Cardiac septum (tissue), 1 donor: ENCODE measurements at places on chromosomes 6 and 20. TPM values are rescaled to one million over a fixed set of nuclear protein-coding genes. Genes with fewer than 3 reads are reported as not detected.

GRCh38 chr6:82363428-82364086 lies at the start of gene TPBG:
Gene TPBG (plus strand): TSS chr6:82363817. CDS start chr6:82364962, 1,145 bp downstream.
- DNase-seq: no peak

DNA sequence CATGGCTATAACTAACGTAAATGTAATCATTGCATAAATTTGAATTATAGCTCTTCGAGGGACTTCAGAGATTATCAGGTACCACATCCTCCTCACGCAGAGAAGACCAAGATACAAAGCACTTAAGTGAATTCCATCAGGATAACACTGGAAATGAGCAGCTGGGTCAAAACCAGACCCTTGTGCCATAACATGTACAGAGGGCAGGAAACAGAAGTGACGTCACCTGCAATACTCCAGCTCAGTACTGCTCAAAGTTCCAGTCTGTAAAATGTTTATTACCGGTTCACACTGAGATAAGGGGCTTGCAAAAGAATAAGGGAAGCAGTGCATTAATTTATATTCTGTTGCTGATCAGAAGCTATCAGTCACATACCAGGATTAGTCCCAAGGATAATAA lies 45.8 kb downstream of the RGS17 start:
- DNase-seq: no peak

DNA sequence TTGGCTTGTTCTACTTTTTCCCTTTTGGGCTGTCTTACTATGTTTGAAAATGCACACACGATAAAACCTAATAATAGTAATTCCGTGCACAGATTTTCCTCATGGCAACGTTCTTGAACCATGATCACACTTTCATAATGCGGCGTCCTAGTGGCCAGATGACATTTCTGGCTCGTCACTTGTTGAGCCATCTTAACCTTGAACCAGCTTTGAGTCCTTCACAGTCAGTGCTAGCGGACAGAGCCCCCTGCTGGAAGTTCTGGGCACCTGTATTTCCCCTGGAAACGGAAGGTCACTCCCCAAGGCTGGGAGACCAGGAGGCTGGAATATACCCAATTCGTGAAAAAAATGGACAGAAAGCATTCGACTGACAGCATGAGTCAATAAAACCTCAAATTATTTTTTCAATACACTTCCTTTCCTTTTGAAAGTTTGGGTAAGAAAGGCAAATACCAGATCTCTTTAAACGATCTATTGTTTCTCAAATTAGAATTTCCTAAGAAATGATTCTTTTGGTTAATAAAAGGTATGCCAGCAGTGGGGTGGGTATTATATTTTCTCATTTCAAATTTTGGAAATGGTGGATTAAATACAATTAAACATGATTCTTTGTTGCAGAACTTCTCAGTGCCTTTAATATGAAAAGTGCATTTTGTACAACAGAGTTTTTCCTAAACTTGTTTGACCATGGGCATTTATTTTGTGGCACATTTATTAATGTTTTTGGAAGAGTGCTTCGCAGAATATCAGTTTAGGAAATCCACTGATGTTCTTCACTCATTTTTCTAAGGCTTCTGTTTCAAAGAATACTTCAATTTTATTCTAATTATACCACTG lies 542.3 kb downstream of the QKI start:
- DNase-seq: peak; percentile 89

DNA sequence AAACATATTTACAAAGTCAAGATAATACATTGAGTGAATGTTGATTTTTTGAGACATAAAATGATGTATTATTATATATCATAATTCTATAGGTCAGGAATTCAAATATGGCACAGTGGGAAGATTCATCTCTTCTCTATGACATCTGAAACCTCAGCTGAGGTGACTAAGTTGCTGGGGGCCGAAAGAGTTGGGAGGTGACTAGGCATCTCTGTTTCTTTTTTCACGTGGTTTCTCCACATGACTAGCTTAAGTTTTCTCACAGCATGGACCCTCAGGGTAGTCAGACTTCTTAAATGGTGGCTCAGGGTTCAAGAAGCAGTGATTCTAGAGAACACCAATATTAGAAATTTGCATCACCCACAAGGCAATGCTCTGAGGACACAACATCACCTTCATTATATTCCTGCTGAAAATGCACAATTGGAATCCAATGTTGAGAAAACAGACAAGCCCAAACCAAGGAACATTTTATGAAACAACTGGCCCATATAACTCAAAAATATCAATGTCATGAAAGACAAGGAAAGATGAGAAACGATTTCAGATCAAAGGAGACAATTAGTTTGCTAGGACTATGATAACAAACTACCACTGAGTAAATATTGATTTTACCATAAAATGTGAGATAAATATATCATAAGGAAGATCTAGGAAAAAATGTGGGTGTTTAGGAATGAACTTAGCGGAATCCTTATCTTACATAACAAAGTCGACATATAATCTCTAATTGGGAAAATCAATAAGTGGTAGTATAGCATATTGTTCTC lies 273.3 kb upstream of the IRAK1BP1 start:
- no peak for DNase-seq

DNA sequence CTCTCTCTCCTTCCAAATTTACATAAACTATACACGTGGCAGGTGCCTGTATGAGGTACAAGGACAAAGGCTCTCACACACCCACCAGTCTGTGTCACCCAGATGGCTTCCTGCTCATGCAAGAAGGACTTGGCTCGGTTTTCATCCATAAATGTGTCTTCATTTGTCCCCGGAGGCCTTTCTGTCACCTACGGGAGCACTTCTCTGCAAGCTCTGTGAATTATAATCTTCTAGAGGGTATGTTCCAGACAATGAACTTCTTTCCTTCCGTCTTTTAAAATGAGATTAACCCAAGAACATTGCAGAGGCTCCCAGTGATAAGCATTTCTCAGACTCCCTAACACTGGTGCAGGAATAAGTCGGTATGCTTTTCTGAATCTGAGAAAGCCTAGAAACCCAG lies 123.6 kb downstream of the PTPRT start:
- DNase-seq: no peak

DNA sequence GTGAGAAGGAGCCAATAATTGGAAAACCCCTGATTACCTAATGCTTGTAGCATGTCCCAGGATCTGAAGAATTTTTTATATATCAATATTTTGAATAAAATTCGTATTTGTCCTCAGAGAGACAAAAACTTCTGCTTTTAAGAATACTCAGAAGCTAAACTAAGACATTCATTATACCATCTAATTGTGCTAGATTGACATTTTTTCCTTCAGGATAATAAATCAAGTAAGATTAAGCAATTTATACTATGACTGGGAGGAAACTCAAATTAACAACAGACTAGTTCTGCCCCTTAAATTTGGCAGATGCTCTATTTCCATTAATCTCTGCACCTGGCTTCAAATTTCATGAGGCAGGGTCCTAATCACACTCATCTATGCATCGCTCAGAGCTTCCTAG lies 291.4 kb downstream of the PLCB1 start:
- no peak for DNase-seq

- no peak for DNase-seq
Observed at GRCh38 chr6:163708466-163708865, 293.9 kb downstream of the QKI start.

- no peak for DNase-seq
Observed at GRCh38 chr6:90719321-90720195, 132.7 kb upstream of the MAP3K7 start.

GRCh38 chr20:33658510-33658909 lies 3.6 kb upstream of the C20orf144 start:
- no peak for DNase-seq

GRCh38 chr6:114195631-114196403 lies 147.0 kb downstream of the HS3ST5 start:
- DNase-seq: no peak

DNA sequence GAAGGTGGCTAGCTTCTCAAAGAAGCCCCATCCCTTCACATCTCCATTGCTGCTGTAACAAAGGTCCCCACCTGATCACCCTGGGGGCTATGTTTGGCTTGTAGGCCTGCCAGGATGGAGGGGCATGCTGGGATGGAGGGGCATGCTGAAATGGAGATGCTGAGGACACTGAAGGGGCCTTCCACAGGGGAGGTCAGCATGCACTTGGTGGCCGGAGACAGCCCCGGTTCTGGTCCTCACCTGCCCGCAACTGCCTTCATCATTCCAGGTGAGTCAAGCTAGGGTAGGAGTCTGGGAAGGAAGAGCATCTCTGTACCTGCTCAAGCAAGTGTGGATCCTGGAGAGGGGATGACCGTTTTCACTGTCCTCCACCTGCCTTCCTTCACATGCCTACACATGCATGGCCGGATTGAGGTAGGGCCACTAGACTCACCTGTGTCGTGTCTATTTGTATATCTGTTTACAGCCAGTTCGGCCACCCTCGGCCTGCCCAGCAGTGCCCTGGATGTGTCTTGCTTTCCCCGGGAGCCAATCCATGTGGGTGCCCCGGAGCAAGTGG lies 6.0 kb downstream of the L3MBTL1 start:
- DNase-seq: peak; percentile 60

GRCh38 chr6:120590611-120591010 lies 743.7 kb downstream of the TBC1D32 start:
- DNase-seq: no peak

DNA sequence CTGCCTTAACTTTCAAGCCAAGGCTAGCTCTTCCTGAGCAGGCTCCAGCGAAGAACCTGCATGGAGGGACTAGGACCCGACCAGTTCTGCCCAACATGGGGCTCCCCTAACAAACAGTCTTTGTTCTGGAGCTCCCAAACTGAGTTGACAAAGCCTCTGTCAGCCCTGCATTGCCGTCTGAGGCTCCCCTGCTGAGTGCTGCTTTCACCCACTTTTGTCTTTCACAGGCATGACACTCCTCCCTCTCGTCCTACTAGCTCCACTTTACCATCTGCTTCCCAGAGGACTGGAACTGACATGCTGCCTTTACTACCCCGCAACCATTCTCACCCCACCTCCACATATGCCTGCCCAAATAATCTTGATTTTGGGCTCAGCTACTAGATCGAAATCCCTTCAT lies 45.1 kb upstream of the B4GALT5 start:
- no peak for DNase-seq

DNA sequence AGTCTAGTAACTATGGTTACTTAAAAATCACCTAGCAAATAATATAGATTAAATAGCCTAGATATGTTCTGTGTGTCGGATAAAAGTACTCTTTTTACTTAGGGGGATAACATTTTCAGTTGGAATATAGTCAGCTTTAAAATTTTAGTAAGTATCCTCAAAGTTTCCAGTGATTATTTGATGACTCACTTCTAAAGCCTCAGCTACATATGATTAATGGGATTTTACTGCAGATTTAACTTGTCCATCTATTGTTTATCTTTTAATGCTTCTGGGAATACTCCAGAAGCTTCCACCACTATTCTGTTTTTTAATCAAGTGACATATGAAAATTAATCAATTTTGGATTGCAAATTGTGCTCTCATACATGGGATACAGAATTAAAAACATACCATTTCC lies 8.7 kb upstream of the TENT5A start:
- DNase-seq: no peak

GRCh38 chr20:20425823-20426654 lies 58.1 kb downstream of the INSM1 start:
- DNase-seq: no peak

DNA sequence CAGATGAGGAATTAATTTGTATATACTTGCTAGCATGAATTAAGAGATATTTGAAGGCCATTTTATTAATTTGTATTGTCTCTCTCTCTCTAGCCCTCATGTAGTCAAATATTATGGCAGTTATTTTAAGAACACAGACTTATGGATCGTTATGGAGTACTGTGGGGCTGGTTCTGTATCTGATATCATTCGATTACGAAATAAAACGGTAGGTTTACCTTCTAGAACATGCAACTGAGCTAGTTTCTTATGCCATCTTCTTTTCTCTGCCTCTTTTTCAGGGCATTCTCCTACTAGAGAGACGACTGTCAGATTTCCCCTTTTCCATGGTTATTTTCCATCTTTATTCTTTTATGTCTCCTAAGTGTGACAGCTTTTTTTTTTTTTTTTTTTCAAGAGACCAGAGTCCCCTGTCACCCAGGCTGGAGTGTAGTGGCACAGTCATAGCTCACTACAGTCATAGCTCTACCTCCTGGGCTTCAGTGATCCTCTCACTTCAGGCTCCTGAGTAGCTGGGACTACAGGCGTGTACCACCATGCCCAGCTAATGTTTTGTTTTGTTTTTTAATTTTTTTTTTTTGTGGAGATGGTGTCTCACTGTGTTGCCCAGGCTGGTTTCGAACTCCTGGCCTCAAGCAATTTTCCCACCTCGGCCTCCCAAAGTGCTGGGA lies 15.6 kb downstream of the STK4 start:
- no peak for DNase-seq

DNA sequence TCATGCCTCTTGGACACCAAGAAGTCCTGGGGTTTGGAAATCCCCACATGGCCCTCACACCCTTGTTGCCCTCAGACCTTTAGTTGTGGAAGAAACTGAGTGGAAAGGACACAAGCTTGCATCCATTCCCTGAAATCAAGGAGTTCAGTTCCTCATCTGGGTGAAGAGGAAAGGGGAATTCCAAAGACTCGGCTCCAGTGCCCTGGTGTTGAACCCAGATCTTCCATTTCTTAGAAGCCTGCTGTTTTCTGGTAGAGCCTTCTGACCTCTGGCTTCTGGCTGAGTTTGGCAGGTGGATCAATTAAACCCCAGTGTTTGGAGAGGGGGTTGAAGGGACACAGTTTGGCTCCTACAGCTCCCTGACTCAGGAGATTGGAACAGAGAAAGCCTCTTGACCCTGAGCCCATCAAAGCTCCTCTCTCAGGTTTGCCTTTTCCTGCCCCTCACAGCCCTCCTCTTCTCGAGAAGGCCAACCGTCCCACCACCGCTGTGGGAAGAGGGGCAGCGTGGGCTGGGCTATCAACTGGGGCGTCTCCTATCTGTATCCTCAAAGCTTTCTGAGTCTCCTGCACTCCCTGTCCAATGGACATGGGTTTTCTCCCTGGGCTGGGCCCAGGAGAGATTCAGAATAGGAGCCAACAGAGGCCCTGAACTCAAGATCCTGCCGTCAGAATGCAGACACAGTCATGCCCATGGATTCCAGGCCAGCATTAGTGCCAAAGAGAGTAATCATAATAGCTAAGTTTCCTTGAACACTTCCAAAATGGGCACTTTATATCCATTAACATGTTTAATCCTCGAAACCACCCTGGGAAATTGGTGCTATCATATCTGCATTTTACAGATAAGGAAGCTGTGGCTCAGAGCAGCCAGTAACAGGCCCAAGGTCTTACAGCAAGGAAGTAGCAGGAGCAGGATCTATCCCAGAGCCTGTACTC lies 146.2 kb downstream of the VEGFA start:
- DNase-seq: no peak

GRCh38 chr20:48826883-48827771 lies 672 bp downstream of the PREX1 start:
- DNase-seq: no peak

DNA sequence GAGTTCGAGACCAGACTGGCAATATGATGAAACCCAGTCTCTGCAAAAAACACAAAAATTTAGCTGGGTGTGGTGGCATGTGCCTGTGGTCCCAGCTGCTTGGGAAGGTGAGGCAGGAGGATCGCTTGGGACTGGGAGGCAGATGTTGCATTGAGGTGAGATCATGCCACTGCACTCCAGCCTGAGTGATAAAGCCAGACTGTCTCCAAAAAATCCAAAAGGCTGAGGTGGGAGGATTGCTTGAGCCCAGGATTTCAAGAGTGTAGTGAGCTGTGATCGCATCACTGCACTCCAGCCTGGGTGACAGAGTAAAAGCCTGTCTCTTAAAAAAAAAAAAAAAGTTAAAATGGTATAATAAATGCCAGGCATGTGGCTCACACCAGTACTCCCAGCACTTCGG lies 1.3 kb upstream of the PTCRA start:
- DNase-seq: no peak

Gene RNF8
- total RNA-seq: 13.2 TPM

Gene SEMG1
- not detected for total RNA-seq

Gene C6orf132
- 1.3 TPM for total RNA-seq

Gene POPDC3
- total RNA-seq: 35.1 TPM

Gene RBM24
- total RNA-seq: 221 TPM

Gene SUMO4
- 1.3 TPM for total RNA-seq

Gene PRL
- total RNA-seq: not detected
